ENCODE measurements at places on chromosomes 13 and 19.

DNA sequence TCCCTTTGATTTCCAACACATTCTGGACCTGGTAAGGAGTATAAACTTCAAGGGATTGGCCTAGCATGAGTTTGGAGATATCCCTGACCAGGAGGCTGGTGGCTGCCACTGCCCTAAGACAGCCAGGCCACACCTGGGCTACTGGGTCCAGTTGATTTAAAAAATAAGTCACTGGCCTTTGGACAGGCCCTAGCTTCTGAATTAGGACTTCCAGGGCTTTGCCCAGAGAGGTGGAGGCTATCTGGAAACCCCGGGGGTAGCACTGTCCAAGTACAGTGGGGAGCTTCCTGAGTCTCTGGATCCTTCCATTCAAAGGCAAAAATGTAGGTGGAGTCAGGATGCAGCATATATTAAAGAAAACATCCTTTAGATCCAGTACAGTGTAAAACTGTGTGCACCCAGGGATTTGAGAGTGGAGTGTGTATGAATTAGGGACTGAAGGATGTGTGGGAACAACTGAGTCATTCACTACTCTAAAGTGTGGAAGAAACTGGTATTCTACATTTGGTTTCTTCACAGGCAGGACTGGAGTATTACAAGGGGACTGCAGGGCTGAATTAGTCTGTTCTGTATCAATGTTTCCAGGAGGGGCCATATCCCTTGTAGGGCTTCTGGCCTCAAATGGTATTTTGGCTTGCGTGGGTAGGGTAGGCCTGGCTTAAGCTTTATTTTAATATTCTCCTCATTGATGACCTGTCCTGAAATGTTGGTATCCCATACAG is 14.8 kb upstream of the FCGBP start:
- DNase-seq: no peak

DNA sequence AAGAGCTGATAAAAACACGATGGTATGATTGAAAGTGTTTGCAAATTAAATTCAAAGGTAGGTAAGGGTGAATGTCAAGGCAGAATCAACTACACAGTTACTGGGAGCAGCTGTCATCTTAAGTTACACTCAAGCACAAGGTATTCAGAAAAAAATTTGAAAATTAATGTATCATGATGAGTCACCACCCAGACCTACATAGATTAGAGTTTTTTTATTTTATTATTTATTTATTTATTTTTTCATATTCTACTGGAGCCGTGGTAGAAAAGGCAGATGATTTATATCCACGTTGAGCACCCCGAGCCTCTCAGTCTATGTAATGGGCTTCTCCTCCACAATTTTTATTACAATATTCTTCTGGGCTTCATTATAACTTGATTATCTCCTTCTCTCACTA is 728.9 kb upstream of the ARGLU1 start:
- no peak for DNase-seq

- no peak for DNase-seq
Observed at GRCh38 chr13:52599848-52600603, 42.2 kb upstream of the HNRNPA1L2 start.

- peak; percentile 44 for DNase-seq
Observed at GRCh38 chr19:3986260-3987041, 1.2 kb upstream of the EEF2 start.

DNA sequence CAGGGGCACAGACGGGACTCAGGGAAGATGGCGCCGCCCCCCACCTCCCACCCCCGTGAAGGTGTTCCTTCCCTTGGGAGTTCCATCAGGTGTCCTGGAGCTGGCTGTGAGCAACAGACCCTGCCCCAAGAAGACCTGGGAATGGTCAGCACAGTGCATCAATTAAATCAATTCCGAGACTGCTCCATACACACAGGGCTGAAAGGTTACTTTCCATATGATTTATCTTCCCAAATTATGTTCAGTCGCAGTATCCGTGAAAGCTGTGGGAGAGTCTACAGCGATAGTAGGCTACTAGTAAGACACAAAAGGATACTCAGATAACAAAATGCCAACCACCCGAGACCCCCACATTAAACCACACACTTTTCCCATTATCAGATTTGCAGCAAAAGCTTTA is 71.8 kb upstream of the PABPC3 start:
- no peak for DNase-seq

GRCh38 chr13:111943229-111943795 is 123.6 kb upstream of the SOX1 start:
- DNase-seq: no peak

GRCh38 chr19:29277102-29277501 is 64.2 kb upstream of the UQCRFS1 start:
- DNase-seq: peak; percentile 6

- no peak for DNase-seq
Observed at GRCh38 chr13:77333594-77333993, 6.7 kb upstream of the MYCBP2 start.

DNA sequence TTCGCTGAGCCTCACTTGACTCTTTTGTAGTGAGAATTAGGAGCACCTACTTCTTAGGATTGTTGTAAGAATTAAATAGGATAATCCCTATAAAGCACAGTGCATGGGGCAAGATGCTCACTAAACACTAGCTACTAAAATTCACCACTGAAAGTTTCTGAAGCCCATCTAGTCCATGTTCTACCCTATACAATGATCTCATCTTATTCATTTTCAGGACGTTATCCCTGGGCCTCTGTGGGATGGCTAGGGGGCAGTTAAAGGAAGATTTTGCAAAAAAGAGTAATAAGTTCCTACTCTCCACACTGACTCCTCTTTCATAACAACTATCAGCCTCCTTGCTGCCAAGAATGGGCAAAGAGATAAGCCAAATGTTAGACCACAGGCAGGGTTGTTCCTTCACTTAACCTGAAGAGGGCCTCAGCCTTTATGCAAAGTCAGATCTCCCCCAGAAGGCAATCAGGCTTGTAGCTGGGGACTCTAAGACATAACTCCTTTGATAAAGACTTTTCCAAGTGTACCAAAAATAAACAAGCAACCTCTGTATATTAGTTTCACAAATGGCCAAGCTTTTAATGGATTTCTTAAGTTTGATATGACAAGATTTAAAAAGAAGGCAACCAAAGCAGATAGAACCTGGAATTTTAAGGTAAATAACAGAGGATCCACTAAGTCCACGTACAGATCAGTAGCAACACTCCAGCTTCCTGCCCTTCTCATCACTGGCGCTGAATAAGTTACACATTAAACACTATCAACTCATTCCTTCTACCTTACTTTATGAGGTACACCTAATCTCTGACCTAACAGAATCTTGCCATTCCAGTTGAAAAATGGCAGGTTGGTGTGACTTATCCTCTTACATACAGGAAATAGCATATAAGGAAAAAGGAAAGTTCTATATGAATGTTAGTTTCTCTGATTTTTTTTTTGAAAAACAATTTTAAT is 44.4 kb downstream of the ELF1 start:
- no peak for DNase-seq

GRCh38 chr13:97491452-97491851 is 57.5 kb downstream of the RAP2A start:
- DNase-seq: no peak

DNA sequence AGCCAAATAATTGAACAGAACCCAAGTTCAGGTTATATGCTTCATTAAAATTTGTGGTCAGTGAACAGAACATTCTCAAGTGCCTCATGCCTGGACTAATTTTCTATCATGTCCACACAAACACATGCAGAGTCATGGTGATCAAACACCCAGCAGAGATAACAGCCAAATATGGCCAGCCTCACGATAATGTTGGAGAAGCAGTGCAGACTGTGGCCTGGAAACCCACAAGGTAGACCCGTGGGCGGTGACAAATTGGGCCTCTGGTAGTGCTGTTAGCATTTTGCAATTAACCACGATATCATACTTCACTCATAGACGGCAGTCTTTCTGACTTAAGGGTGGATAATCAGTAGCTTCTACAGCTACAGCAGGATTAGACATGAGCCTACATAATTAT is 35.0 kb upstream of the VWA8 start:
- no peak for DNase-seq

GRCh38 chr13:96652506-96652905 is 341.8 kb downstream of the OXGR1 start:
- DNase-seq: no peak

- peak; percentile 49 for DNase-seq
Observed at GRCh38 chr19:1651568-1652291, 685 bp downstream of the TCF3 start.

GRCh38 chr19:3954107-3954506 is 16.8 kb downstream of the DAPK3 start:
- DNase-seq: no peak

DNA sequence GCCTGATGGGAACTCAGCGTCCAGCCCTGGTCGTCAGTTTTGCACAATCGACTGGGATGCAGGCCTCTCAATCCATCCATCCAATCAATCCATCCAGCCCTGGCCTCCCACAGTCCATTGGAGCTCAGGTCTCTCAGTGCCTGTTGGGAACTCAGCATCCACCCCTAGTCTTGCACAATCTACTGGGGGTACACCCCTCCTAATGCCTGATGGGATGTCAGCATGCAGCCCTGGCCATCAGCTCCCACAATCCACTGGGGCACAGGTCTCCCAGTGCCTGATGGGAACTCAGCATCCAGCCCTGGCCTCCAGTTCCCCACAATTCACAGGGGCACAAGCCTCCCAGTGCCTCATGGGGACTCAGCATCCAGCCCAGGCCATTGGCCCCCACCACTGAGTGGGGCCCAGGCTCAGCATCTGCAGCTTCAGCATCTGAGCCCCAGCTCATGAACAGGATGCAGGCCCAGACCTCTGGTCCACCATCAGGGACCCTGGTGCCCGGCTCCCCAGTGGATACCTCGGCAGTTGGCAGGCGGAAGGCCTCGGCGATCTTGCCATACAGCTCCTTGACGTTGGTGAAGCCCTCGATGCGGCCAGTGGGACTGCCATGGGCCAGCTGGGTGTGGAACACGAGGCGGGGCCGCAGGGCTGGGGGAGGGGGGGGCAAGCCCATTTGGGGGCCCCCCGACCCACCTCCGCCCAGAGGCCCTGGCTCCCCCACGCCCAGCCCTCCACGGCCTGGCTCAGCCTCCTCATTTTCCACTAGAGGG is 7.2 kb upstream of the PTGER1 start:
- DNase-seq: no peak

- DNase-seq: no peak
Observed at GRCh38 chr13:93477238-93477637, 250.6 kb downstream of the GPC6 start.

- no peak for DNase-seq
Observed at GRCh38 chr13:48629277-48629676, 24.5 kb upstream of the CYSLTR2 start.

DNA sequence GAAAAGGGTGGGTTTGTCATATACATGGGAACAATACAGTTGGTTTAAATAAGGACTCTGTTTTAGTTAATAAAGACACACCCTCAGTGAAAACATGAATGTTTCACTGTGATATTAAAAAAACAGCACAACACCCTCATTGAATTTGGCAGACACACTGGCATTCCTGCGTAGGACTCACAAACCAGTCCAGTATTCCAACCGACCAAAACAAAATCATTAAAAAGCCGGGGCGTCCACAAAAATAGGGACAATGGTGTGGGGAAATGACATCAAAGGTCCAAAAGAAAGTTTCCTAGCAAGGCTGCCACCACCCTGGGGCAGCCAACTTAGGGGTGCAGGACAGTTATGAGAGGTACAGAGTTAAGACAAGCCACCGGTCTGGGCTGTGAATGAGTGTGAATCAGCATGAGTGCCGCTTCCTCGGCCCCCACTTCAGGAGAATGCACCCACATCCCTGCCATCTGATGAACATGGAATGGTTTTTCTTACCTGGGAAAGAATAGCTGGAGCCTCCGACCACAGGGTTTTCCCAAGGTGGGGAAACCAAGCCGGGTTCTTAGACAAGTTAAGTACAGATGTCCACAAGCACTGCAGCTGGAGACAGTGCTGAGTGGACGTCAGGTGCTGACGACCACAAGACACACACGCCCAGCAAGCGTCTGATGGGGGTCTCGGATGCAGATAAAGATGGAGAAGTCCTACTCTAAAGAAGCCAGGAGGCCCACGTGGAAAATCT is 73.3 kb downstream of the KLF2 start:
- no peak for DNase-seq

GRCh38 chr13:57629821-57630235 is 1.7 kb upstream of the PCDH17 start:
- no peak for DNase-seq

- no peak for DNase-seq
Observed at GRCh38 chr19:6362027-6362350, 658 bp downstream of the CLPP start.

DNA sequence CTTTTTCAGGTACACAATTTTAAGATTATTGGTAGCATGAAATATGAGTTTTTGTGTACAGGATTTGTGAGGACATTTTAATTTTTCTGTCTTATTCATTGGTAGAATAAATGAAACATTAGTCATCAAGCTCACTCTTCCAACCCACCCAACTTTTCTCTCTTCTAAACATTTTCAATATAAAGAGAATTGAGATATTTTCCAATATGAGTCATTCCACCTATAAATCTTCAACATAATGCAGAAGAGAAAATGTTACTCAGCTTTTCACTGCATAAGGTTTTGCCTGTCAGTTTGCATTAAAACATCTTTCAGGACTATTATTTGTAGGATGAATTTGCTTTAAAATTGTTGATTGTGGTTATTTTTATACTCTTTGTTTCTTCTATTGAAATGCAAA is 330.7 kb downstream of the PCDH20 start:
- no peak for DNase-seq

- DNase-seq: no peak
Observed at GRCh38 chr13:58907347-58907746, 1256.4 kb downstream of the DIAPH3 start.

- DNase-seq: no peak
Observed at GRCh38 chr13:47865883-47866282, 135.2 kb downstream of the SUCLA2 start.

- peak; percentile 10 for DNase-seq
Observed at GRCh38 chr13:98910501-98910951, 67.3 kb downstream of the DOCK9 start.
